ENCODE measurements at places on chromosomes 16 and 17.

DNA sequence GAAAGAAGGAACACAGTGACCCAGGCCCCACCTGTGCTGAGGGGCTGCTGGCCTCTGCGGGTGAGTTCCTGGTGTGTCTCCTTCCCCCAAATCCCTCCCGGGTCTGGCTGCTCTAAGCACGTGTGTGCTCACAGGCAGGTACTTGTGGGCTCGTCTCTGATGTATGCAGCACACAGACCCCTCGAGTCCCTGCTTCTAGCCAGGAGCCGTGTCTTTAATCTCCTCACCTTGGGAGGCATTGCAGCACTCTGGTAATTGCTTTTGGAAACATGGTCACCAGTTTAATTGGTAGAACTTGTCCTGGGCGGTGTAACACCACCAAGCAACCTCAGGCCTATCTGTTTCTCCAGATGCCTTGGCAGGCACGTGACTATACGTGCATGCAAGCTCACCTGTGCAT lies 8.8 kb upstream of the RPL38 start:
- no peak for DNase-seq

- DNase-seq: peak; percentile 67
These were observed at the start of gene ACSF3 for GRCh38 chr16:89093602-89094251. Gene ACSF3, plus strand, starts transcription at chr16:89093852. Its CDS starts 6,830 bp downstream, at chr16:89100682.

GRCh38 chr16:29820730-29821642 lies 724 bp downstream of the MVP start:
- peak; percentile 41 for DNase-seq

DNA sequence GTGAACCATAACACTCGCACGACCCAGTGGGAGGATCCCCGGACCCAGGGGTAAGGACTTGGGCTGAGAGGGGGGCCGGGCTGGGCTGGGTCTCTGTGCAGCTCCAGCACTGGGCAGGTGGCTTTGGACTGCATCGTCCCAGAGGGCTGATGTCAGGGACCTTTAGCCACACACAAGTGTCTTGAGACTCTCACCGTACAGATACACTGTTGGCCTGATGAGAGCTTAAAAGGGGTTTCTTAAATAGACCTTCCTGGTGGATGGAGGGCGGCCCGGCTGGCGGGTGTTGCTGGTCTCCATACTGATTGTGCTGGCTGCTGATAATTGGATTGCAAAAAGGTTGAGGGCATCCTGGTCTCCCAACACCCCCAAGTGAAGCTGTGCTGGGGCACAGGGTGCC lies 21.7 kb upstream of the CLEC18A start:
- no peak for DNase-seq

GRCh38 chr16:84555418-84556196 lies 51.1 kb upstream of the MEAK7 start:
- DNase-seq: no peak

- no peak for DNase-seq
These were observed 36.0 kb downstream of the USP32 start for GRCh38 chr17:60355663-60356594.

- DNase-seq: no peak
These were observed 518 bp downstream of the SH2B1 start for GRCh38 chr16:28863929-28864793.

DNA sequence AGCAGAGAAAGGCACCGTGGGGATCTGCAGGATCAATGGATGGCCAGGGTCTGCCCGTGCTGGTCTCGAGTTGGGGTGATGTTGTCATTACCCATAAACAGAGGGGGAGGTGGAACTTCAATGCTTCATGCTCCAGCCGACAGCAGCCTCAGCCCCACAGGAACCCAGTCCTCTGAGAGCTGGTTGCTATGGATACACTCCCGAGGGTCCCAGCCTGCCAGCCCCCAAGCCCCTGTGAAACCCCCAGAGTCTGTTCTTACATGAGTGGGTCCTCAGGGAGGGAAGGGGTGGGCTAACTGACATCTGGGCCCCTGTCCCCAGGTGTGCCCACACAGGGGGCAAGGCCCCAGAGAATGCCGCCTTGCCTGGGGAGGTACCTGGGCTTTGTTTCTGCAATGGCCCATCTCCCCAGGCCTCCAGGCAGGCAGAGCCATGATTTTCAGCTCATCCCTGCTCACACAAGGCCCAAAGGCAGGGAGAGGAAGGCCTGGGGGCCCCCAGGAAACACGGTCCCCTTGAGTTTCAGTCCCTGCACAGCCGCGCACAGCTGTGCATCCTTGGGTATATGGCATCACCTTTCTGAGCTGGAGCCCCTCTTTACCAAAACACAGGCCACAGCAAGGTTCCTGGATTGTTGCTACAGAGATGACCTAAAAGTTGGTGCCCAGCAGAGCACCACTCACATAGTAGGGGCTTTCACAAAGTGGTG lies 223.7 kb downstream of the ZNF423 start:
- no peak for DNase-seq

DNA sequence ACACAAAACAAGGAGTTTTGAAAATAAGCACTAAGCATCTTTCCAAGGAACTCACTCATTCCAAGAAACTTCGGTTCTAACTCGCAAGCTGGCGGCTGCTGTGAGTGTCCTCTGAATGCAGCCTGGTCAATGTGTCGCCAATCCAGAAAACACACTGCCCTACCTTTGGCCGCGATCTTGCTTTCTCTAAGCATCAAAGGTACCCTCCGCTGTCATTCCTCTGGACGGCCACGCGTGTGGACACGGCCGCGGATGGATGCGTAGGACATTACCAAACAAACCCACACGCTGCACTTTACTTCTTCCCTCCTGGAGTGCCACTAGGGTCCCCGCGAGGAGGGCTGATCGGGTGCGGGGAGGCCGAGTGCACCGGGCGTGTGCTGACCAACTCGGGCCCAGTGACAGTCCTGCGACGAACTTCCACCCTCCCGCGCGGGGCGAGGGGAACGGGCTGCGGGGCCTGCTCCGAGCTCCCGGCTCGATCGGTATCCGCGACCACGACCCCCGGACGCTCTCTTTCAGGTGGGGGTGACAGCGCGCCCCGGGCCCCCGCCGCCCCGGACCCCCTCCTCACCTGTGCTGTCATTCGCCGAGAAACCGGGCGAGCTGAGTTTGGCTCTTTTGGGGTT lies 1.1 kb downstream of the CREBBP start:
- peak; percentile 32 for DNase-seq

- no peak for DNase-seq
These were observed 28.7 kb downstream of the BRIP1 start for GRCh38 chr17:61834610-61835009.

DNA sequence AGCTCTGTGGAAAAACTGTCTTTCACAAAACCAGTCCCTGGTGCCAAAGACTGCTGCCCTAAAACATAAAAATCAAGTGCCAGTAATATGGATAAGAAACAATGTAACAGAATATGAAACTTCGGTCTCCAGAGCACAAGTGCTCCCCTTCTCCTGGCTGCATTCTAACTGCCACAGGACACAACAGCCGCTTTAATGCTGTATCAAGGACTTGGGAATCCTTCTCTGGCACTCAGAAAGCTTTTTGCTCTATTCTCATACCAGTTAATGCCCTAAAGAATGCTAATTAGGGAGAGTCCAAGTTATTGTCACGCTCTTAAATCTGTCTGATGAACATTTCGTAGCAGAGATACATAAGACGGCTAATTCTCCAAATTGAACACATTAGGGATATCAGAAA lies 90.9 kb downstream of the PARN start:
- DNase-seq: no peak

DNA sequence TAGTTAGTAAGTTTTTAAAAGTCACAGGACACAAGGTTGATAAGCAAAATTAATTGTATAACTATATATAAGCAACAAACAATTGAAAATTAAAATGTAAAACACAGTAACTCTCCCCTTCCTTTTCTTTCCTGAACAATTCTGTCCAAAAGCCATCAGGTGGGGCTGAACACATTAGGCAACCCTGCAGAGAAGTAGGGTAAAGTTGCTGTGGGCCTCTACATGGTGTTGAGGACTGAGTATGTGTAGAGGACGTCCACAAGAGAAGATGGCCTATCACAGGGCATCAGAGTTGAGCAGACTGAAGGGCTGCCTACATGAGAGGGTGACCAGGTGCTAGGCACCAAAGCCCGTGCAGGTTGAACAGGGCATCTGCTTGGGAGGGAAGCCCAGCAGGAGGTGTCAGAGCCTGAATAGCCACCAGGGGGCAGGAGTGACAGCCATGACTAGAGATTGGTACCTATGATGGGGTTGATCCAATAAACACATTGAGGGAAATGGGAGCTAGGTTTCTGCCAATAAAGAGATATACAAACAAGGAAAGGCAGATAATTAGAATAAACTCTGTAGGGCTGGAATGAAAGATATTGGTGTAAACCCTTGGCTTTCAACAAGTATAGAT lies 415.1 kb downstream of the NPIPA8 start:
- DNase-seq: peak; percentile 39

DNA sequence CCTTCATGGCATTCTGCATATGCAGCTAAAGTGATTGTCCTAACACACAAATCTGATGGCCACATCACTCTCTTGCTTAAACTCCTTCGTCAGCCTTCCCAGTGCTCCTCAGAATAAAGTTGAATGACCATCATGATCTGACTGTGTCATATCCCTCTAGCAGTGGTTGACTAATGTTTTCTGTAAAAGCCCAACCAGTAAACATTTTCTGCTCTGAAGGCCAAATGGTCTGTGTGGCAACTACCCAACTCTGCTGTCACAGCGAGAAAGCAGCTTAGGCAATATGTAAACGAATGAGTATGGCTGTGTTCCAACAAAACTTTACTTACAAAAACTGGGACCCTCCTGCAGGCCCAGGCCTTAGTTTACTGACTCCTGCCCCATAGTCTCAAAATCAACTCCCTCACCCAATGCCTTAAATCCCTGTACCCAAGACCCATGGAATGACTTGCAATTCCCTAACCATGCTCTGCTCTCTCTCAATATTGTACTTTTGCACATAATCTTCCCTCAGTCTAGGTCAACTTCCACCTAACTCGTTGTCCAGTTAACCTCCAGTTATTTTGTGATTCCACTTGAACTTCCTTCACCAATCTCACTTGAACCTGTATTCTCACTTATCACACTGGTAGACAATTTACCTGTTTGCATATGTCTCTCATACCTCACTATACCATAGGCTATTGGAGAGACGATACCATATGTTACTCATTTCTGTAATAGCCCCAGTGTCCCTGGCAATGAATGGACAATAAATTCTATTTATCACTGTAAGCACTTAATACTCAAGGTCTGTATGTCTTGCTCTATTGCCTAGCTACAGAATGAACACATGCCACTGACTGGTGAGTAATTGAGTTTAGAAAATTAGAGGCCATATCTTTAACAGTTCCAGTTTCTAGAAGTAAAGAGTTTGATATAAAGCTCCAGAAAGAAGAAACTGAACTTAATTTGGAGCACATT lies 29.1 kb downstream of the TMEM100 start:
- no peak for DNase-seq

GRCh38 chr16:24540602-24541210 lies 1.3 kb downstream of the RBBP6 start:
- DNase-seq: peak; percentile 12

GRCh38 chr17:44965481-44966234 lies 2.4 kb downstream of the C1QL1 start:
- no peak for DNase-seq

- no peak for DNase-seq
These were observed 33.5 kb upstream of the DNAH9 start for GRCh38 chr17:11564589-11565380.

GRCh38 chr17:62995377-62995885 lies 29.4 kb downstream of the TANC2 start:
- no peak for DNase-seq

DNA sequence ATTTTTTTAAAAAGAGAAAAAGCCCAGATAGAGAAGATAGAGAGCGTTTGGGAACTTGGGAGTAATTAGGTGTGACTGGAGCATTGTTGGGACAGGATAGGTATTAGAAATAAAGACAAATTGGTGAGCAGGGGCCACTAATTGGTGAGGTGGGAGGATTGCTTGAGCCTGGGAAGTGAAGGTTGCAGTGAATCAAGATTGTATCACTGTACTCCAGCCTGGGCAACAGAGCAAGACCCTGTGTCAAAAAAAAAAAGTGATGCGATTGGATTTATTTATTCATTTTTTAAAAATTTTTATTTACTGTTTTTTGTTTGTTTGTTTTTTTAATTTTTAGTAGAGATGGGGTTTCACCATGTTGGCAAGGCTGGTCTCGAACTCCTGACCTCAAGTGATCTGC lies 5.1 kb downstream of the CASC3 start:
- DNase-seq: no peak

DNA sequence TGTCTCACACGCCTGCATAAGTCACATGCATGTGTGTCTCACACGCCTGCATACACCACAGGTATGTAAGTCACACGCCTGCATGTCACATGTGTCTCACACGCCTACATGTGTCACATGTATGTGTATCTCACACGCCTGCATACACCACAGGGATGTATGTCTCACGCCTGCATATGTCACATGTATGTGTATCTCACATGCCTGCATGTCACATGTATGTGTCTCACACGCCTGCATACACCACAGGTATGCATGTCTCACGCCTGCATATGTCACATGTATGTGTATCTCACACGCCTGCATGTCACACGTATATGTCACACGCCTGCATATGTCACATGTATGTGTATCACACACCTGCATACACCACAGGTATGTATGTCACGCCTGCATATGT lies 13.8 kb upstream of the CDH15 start:
- no peak for DNase-seq

GRCh38 chr17:72071330-72071729 lies 49.5 kb upstream of the SOX9 start:
- no peak for DNase-seq

GRCh38 chr17:42120161-42120769 lies 902 bp downstream of the KAT2A start:
- DNase-seq: no peak

DNA sequence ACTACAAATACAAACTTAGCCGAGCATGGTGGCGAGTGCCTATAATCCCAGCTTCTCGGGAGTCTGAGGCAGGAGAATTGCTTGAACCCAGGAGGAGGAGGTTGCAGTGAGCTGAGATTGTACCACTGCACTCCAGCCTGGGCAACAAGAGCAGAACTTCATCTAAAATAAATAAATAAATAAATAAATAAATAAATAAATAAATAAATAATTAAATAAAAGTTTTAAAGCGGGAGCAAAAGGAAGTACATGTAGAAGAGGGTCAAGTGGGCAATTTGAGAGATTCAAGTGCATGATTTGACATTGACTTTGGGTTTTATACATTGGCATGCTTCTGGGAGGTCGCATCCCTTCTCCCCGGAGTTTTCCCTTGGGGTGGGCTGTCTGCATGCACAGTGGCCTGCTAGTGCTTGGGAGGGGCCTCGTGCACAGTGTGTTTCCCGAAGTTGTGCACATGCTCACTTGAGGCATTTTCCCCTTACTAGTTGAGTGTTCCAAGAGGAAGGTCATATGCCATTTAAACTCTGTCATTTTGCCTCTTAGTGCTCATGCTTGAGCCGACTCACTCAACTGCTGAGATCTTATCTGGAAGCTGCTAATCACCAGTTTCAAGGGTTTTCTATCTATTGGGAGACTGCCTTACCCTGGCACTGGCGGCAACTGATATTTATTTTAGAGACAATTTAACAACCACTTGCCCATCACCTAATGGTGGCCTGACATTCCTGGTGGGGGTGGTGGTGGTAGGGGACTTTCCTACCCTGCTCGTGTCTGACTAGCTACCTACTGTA lies 193.2 kb upstream of the MPHOSPH6 start:
- DNase-seq: no peak
